IMR-90 (cell line): ENCODE measurements at places on chromosomes 2 and 18.

GRCh38 chr18:23540867-23541266 lies 37.6 kb downstream of the RMC1 start:
- DNase-seq: peak; percentile 16

DNA sequence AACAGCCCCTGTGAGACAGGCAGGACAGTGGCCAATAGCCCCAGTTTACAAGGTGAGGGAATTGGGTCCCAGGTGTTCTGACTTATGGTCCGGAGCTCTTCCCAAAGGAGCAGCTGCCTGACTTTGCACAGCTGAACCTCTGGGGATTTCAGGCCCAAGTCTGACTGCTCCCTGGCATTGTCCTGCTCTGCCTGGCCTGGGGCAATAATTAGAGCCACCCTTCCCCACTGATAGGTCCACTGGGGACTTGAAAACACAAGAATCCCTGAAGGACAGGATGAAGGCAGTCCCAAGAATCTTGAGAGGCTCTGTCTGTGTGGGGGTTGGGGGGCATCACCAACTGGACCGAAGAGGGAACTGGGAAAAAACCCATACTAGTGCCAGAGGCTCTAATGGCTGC lies 3.7 kb upstream of the FEV start:
- no peak for DNase-seq

- DNase-seq: no peak
These were observed 79.6 kb downstream of the TPO start for GRCh38 chr2:1492711-1493430.

DNA sequence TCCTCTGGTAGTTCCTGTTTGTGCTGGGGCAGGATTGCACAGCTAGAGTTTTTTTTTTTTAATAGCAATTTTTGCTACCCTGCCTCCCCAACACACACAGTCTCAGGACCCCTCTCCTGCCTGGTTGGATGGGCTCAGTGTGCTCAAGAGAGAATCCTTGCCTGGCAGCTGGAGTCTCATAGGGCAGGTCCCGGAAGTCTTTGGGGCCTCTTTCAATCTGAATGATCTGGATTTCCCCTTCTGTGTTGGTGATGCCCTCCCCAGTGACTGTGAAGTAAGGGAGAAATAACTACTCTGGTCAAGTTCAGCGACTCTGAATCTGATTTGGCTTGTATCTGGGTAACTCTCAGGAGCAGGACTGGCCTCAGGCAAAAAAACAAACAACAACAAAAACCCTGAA lies 220.6 kb upstream of the LRRTM1 start:
- DNase-seq: no peak

DNA sequence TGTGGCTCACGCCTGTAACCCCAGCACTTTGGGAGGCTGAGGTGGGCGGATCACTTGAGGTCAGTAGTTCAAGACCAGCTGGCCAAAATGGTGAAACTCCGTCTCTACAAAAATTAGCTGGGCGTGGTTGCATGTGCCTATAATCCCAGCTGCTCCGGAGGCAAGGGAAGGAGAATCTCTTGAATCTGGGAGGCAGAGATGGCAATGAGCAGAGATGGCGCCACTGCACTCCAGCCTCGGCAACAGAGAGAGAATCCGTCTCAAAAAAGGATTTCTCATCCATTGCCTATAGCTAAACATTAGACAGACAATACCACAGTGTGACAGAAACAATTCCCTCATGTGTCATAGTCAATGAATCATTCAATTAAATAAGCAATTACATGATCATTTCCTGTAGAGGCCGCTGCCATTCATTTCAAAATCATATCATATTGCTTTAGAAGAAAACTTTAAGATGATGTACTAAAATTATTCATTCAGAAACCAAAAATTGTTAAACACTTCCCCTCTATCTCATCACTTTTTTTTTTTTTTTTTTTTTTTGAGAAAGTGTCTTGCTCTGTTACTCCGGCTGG lies 69.5 kb upstream of the TGIF1 start:
- peak; percentile 58 for DNase-seq

GRCh38 chr2:198546122-198546521 lies 741.7 kb downstream of the PLCL1 start:
- no peak for DNase-seq

DNA sequence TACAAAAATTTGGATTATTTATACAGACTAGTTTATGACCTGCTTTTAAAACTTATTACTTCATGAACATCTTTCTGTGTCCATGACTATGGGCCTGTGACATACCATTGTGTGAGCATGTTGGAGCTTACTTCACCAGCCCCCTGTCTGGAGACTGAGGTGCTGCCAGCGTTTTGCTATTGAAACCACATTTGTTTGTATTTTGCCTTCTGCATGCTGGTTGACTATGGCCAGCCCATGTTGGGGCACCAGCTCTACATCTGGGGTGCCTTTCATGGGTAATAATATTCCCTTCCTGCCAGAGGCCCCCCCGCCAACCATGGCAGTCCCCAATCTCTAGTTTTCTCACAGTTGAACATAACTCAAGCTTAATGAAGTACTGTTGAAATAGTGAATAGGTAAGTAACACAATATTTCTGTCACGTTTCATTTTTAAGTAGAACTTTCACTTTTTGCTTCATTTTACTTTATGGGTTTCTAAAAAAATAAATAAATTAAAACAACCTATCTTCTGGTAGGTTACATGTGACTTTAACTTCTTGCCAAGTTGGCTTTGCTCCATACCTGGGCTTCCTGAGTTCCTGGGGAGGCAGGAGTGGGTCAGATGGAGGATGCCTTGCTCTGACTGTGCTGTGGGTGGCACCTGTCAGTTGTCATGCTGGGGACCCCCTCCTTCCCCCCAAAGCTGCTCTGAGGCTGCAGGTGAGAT lies 63.9 kb downstream of the DGKD start:
- no peak for DNase-seq

DNA sequence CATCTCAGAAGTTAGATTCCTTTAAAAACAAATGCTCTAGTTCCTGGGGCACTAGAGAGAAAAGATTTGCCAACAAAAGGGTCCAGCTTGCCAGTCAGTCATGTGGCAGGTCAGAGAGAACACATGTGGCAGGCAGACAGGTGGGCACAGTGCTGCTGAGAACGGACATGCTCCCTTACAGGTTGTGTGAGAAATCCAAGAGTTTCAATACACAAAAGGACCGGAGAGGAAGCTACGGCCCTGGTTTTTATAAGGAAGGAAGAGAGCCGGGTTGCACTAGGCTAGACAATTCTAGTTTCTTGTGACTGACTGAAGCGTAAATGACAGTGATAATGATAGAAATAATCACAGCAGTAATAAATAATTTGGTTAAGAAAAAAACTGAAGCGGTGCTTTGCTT lies 18.3 kb downstream of the CDC42EP3 start:
- no peak for DNase-seq

DNA sequence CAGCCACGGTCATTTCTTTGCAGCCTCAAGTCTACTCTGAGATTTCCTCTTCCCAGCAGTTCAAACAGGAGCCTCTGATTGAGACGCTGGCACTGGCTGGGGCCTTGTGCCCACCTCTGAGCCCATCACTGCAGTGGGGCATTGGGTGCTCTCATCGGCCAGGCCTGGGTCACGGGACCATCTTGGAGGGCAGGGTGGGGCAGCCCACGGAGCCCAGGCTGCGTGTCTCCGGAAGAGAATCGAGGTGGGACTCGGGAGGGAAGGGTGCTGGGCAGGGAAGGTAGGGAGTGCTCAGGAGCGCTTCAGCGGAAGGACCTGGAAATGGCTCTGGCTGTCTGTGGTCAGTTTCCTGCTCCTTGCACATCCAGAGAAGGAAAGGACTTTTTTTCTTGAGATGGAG lies 82.4 kb downstream of the RTP5 start:
- no peak for DNase-seq

GRCh38 chr2:25483607-25484266 lies 142.0 kb upstream of the DNMT3A start:
- no peak for DNase-seq

DNA sequence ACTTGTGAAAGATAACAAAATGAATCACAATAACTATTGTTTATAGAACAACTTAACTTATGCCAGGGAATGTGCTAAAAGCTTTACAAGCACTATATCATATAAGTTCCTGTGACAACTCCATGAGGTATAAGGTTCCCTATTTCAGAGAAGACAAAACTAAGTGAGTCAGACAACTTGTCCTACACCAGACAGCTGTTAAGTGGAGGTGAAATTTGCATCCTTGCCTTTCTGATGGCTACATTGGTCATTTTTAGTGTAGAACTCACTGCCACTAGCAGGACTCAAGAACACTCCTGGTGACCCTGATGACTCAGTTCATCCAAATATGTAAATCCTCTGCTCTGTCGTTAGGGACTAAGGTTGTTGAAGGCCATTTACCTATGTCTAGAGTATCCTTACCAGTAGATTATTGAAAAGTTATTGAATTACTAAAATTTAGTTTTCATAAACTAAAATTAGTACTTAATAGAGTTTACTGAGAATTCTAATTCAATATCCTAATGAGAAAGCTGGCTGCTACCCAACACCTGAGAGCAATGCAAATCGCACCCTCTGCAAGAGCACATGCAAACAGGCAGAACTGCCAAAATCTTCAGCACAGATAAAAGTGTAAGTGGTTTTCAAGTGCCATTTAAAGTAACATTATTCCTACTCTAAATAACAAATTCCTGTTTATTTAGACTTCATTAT lies 636.2 kb downstream of the NRXN1 start:
- DNase-seq: no peak

DNA sequence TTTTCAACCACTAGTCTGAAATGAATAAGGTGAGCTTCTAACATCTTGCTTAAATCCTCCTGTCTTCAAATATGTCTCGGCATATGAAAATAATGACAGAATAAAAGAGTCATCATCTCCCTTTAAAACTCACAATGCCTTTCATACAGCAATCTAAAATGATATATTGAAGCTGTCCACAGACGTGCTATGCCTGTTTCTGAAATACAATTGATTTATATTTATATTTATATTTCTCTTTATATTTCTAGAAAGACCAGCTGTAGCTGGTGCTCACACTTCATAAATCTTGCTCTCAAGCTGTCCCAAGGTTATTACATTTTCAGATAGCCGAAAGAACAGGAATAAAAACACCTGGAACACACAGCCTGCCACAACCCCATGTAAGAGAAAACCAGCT lies 11.1 kb downstream of the MBP start:
- DNase-seq: no peak

- no peak for DNase-seq
These were observed 4.8 kb upstream of the UBE2E3 start for GRCh38 chr2:180975585-180975984.

DNA sequence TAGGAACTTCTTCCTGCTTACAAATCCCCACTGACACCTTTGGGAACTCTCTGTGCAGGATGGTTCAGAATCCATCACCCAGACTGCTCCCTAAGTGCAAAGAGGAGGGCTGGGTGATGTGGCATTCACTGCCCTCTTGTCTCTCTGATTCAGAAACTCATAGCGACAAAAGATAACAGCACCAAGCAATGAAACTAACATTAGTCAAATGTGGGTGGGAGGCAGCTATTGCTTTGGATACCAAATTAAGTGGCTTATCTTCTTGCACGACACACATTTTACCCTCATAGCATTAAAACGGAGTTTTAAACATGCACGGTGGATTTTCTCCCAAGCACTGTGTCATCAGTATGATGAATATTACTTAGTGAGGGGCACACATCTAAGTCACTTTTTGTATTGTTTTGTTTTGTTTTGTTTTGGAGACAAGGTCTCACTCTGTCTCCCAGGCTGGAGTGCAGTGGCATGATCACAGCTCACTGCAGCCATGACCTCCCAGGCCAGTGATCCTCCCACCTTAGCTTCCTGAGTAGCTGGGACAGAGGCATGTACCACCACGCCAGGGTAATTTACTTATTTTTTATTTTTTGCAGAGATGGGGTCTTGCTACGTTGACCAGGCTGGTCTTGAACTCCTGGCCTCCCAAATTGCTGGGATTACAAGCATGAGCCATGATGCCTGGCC lies 40.9 kb upstream of the NEB start:
- peak; percentile 17 for DNase-seq

- no peak for DNase-seq
These were observed 153.2 kb upstream of the ETAA1 start for GRCh38 chr2:67243919-67244318.

DNA sequence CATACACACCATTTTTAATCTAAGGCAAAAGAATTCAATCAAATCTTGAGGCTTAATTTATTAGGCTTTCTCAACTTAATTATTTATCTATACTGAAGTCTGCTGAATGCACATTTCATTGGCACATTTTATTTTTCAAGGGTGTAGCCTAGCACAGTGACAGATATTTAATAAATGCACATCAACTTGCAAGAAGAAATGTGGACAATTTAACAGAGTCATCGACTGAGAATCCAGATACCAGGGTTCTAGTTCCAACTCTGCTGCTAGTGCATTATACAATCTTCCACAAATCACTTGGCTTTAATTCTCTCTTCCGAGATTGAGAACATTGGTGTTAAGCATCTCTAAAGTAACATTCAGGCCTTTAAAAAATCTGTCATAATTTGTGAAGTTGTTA lies 88.5 kb upstream of the RBBP8 start:
- DNase-seq: no peak

GRCh38 chr2:39499336-39499735 lies 62.3 kb upstream of the MAP4K3 start:
- DNase-seq: no peak

DNA sequence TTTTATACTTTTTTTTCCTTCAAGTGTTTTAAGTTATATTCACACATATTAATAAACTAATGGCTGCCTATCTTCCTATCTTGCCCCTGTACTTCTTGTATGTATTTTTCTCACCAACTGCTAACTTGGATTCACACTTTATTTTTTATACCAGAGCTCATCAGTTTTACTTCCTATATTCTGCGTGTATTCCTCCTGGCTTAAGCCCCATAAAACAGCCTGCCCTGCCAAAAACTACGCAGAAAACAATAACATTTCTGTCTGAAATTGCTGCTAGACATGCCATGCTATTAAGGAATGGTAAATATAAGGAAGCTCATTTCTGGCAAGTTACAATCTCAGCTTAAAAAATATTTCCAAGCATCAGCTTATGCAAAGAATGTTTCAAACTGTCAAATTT lies 172.3 kb downstream of the UBE2E3 start:
- no peak for DNase-seq

- no peak for DNase-seq
These were observed 353.5 kb upstream of the RGPD4 start for GRCh38 chr2:107473150-107473549.

DNA sequence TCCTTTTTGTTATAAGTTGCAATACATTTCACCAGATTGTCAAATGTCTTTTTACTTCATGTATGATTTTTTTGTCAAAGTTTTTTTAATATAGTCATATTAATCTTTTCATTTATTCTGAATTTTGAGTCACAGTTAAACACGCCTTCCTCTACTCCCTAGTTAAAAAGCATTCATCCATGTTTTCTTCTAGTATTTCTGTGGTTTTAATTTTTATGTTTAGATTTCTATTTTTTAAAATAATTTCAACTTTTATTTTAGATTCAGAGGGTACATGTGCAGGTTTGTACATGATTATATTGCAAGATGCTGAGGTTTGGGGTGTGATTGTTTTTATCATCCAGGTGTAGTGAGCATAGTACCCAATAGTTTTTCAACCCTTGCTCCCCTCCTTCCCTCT lies 146.7 kb upstream of the MYO3B start:
- no peak for DNase-seq
